SK-N-MC (cell line): ENCODE measurements at places on chromosomes 5 and 9.

GRCh38 chr9:70932097-70932496 lies 189.3 kb downstream of the TRPM3 start:
- no peak for DNase-seq

- DNase-seq: no peak
Observed at GRCh38 chr9:19074836-19075235, 25.6 kb downstream of the RRAGA start.

- DNase-seq: no peak
Observed at GRCh38 chr9:123629531-123629930, 273.5 kb downstream of the CRB2 start.

GRCh38 chr5:125331987-125332598 lies 585.7 kb upstream of the ZNF608 start:
- DNase-seq: no peak

DNA sequence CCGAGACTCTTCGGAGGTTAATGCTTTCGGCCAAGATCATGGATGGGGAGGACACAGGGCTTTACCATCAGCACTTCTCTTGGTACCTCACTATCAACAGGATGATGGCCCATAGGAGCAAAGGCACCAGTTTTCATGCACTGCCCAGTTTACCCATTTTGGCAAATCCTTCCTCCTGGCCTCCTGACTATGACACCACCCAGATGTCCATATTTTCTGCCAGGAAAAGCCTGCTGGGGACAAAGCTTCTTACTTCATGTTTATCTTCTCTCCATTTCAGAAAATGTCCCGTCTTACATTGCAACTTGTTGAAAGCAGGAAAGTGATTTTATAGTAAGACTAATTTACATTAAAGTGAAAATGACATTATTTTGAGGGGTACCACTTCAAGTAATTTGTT lies 61.4 kb upstream of the GAS1 start:
- no peak for DNase-seq

GRCh38 chr5:106481374-106481773 lies 1189.4 kb downstream of the EFNA5 start:
- DNase-seq: no peak
